ENCODE measurements at places on chromosomes 4 and X. TPM values are rescaled to one million over a fixed set of nuclear protein-coding genes. Genes with fewer than 3 reads are reported as not detected.

CD40LG gene
- total RNA-seq: not detected

AKAP4 gene
- total RNA-seq: not detected

SASH3 gene
- 2.9 TPM for total RNA-seq

SMIM10 gene
- total RNA-seq: 6.7 TPM

DNA sequence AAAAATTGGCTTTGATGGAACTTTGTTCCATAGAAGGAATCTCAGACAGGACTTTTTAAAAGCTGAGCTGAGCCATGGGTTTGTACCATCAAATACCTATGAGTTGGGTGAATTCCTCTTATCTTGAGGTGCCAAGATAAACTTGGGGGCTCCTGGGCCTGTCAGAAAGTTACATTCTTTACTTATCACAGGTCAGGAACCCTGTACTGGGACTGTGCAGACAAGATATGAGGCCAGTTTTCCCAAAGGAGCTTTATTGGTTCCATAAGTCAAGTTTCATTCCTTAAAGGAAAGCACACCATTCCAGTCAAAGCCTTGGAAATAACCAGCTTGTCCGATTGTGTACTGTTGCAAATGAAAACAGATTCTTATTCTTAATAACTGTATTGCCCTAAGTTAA lies 72.4 kb upstream of the PACRGL start:
- DNase-seq: no peak

DNA sequence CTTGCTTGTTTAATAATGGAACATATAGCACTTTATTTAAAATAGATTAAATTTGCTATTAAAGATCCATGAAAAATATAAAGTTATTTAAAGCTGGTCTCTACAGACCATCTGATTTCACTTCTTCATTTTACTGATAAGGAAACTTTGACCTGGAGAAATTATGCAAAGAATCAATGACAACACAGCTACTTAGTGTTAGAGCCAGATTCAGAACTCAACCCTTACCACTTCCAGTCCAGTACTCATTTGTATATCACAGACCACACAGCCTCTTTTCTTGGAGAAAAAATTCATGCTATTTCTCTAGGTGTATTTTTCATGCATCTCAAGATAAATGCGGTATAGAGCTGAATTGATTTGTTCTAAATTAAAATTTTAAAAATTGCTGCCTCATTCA lies 34.0 kb downstream of the WDFY3 start:
- no peak for DNase-seq

DNA sequence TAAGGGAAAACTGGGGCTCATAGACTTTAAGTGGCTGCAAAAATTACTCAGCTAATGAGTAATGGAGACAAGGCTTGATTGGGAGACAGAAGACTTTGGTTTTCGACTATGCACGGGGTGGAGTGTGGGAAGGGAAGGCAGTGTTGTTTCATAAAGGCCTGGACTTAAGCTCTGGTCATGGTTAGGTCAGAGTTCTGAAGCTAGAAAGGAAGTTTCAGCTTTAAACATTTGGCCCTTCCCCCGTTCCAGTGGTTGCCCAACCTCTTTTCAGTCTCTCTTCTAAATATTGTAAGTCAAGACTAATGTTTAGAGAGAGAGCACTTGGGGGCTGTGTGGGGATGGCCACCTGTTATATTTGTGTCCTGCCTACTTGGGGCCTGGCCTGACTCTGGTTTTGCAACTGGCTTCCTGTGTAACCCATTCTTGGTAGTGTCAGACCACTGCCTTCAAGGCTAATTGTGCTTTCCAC lies 21.0 kb downstream of the MSN start:
- DNase-seq: no peak

DNA sequence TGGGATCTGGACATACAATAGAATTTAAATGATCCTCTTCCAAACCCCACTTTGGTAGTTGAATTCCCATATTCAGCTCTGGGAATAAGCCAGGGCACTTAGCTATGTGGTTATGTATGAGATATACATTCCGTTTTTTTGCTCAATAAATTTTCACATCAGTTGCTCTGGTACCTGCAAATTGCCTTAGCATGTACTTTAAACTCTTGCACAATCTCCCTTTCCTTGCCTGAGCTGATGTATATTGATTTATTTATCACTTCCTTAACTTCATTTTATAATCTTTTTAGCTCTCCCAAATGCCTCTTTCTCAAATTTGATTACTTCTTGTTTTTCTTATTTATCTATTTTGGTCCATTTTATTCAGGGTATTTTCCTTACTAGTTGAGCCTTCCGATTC lies 90.1 kb upstream of the AGA start:
- no peak for DNase-seq
